ENCODE measurements at places on chromosomes 6 and 20.

GRCh38 chr6:70289299-70289698 is 13.6 kb downstream of the COL9A1 start:
- no peak for DNase-seq

- peak; percentile 81 for DNase-seq
Measured at GRCh38 chr6:143755301-143755744, 77.6 kb downstream of the PHACTR2 start.

DNA sequence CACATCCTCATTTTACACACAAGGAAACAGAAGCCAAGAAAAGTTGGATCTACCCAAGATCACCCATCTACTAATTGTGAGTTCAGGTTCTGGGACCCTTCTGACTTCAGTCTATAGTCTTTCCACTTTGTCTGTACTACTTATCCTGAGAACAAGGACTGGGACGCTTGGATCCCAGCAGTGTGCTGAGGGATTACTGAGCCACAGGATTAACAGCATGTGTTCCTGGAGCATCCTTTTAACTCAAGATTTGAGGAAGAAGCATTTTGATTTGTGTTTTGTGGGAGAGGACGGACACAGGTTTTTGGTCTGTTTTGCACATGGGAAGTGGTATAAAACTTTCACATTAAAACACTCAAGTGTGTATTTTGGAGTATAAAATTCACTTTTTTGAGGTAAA is 4.4 kb downstream of the ENPP4 start:
- no peak for DNase-seq

- DNase-seq: no peak
Measured at GRCh38 chr6:167826230-167826895, 348 bp upstream of the AFDN start.

GRCh38 chr6:38391206-38391605 is 248.5 kb downstream of the BTBD9 start:
- DNase-seq: peak; percentile 58

DNA sequence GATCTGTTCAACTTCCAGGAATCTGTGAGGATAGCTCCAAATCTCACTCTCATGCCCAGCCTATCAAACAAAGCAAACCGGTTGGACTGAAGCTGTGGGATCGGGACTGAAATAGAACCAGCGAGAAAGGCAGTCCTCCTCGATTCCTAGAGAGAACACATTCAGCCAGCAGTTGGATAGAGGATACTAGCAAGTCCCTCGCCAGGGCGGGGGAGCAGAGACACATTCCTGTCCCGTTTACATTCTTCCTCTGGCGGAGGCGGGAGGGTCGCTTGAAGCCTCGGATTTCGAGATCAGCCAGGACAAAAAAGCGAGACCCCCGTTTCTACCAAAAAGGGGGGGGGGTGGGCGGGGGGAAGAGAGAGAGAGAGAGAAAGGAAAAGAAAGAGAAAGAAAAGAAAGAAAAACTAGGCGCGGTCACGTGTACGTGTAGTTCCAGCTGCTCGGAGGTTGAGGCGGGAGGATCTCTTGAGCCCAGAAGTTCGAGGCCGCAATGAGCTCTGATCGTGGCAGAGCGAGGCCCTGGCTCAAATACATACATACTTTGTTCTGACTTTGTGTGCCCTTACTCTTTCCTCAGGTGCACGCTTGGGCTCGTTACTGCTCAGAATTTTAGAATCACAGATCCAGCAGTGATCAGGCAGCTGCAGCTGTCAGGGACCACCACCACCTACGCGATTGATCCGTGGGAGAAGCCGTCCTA is 19.5 kb downstream of the ZNF311 start:
- DNase-seq: peak; percentile 98

- DNase-seq: no peak
Measured at GRCh38 chr6:85429346-85429745, 20.5 kb upstream of the NT5E start.

- DNase-seq: no peak
Measured at GRCh38 chr6:21523652-21524051, 69.9 kb upstream of the SOX4 start.

DNA sequence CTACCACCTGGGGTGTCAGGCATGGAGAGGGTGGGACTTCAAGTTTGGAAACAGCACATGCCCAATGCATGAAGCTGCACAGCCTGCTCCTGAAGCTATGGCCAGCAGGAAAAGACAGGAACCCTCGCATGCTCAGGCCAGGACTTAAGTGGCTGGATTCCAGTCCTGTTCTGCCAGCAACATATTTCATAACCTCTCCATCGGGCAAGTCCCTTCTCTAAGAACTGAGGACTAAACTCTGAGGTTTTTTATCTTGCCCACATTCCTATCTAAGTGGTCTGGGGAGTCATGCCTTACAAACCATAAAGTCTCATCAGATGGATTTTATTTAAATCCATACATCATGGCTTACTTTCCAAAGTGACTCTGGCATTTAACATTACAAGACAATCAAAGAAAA is 27.5 kb upstream of the AGPAT4 start:
- no peak for DNase-seq

GRCh38 chr6:132341646-132342045 is 59.6 kb downstream of the MOXD1 start:
- no peak for DNase-seq

GRCh38 chr6:45513843-45514242 is 136.1 kb upstream of the SUPT3H start:
- DNase-seq: no peak

GRCh38 chr6:158041370-158041769 is 59.7 kb downstream of the SYNJ2 start:
- peak; percentile 53 for DNase-seq

- DNase-seq: no peak
Measured at GRCh38 chr6:35388030-35388429, 45.7 kb downstream of the PPARD start.

- DNase-seq: peak; percentile 56
Measured at GRCh38 chr20:59933849-59934585, 580 bp upstream of the SYCP2 start.

GRCh38 chr6:10309457-10310329 is 105.2 kb downstream of the TFAP2A start:
- DNase-seq: no peak

DNA sequence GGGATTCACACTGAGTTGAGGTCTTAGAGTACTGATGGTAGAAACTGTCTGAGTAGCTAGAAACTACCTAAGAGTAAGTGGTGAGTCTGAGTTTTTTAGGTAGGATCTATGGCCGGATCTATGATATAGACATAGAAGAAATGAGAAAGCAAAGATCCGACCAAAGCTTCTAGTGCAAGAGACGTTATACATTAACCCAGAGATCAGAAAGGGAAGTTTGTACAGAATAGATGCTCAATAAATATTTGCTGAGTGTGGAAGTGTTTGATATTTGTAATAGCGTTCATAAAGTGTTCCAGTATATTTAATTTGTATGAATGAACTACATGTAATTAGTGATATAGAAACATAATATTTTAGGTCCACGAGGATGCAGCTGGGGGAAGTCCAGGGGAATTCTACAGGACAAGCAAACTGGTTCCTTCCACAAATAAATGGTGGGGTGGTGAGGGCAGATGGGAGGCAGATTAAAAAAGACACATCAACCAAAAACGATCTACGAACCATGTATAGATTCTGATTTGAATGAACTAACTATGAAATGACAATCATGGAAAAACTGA is 31.9 kb upstream of the JARID2 start:
- no peak for DNase-seq

DNA sequence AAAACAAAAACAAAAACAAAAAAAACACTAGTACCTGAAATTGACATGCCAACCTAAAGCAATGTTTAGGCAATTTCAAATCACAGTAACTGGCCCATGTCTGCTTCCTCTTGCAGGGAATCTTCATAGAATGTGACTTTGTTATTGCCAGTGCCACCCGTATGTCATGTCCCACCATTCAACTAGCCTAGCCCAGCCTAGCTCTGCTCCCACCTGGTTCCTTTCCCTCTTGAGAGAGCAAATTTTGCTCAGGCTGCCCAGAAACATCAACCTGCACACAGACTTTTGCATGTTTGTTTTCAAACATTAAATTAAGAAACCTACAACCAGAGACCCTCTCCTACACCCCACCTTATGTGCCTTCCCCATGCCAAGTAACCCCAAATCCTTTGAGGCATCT is 124.8 kb upstream of the SLC2A12 start:
- no peak for DNase-seq

DNA sequence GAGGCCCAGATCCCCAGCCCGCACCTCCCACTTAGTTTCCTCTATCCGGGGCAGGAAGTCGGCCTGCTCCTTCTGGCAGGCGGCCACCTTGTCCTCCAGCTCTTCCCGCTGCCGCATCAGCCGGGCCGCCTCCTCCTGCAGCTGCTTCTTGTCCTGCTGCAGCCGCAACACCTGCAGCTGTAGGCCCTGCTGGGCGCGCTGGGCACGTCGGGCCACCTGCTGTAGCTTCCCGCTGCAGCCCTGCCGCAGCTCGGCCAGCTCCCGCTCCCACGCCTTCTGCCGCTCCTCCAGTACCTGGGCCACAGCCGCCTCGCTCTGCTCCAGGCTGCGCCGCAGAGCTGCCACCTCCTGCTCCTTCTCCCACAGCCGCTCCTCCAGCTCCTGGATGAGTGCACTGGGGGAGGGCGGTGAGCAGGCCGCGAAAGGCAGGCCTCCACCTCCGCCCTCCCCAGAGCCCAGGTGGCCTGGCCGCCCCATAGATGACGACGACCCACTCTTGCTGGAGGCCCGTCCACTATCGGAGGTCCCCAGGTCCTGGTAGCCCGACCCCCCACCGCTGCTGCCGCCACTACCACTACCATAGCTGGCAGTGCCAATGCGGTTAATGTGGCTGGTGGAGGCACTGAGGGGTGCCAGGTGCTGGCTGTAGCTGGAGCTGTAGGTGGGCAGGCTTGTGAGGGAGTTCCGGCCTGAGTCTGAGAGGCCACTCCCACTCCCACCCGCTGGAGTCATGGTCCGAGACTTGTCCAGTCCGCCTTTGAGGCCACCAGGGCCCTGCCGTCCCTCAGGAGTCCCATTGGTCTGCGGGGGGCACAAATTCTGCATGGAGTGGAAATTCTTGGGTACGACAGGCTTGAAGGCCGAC is 6.0 kb upstream of the FASTKD5 start:
- DNase-seq: peak; percentile 50

- peak; percentile 46 for DNase-seq
Measured at GRCh38 chr6:109121411-109121810, 26.1 kb downstream of the CEP57L1 start.

DNA sequence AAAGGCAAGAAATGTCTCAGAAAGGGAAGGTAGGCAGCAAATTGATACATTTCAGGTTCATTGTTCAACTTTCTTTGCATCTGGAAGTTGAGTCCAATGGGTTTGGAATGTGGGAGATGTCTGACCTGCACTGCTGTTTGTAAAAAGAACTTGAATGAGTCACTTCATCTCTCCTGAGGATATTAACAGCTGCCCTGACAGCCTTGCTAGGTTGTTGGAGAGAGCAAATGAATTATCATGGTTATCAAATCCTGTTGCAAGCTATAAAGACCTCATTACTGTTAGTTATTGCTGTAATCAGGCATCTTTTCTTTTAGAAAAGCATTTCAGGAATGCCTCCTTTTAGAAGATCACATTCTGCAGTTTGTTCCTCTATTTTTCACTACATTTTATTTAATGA is 23.0 kb upstream of the FLRT3 start:
- no peak for DNase-seq

GRCh38 chr6:53862662-53863462 is 68.1 kb downstream of the LRRC1 start:
- peak; percentile 31 for DNase-seq

- DNase-seq: no peak
Measured at GRCh38 chr20:22999756-23000155, 35.4 kb upstream of the SSTR4 start.

DNA sequence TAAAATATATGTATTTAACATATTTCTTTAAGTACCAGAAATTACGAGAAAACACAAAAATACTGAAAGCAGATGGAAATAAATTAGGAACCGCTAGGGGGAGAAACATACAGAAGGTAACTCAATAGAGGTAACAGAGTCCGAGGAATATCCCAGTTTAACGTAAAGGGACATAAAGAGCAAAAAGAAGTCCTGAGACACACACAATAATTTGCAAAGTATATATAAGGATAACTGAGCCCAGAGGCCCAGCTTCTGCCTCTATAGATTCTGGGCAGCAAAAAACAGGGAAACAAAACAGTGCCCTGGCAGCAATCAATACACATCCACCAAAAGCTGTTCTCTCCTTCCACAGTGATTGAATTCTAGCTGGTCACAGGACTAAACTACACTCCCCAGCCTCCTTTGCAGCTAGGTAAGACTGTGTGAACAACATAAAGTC is 15.1 kb downstream of the TBC1D32 start:
- DNase-seq: peak; percentile 52

DNA sequence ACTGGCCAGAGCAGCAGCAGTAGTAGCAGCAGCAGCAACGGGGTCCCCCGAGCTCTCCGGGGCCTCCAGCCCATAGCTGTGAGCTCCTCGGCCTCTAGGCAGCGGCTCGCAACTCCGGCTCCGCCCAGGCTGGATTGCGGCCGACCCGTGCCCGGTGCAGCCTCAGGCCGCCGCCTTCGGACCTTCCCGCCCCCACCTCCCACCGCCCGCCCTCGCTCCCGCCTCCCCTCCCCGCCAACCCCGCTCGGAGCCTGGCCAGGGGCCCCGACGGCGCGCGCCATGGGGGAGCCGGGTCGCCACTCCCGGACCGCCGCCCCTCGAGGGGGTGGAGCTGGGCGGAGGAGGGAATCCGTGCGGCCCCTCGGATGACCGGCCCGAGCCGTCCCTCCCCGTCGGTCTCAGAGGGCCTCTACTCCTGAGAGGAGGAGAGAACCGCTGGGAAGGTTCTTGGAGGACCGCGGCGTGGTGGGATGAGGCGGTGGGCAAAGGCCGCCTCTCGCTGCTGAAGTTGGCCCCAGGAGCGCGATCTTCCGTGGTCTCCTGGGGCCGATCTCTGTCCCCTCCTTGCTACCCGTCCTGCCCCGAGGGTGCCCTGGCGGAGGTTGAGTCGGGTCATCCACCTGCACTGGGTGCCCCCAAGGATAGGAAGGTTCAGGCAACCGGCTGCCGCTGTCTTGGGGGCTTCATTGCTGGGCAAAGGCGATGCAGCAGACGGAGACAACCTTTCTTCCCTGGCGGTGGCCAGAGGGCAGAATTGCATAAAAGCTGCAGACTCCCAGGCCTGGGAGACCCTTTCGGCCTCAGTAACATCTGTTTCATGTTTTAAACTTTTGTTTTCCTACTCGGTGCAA is at the start of gene ADAM33:
ADAM33 (minus strand) TSS at position 80 of the 851 bp plus-strand sequence; CDS start at position 74, 6 bp downstream.
- DNase-seq: no peak

DNA sequence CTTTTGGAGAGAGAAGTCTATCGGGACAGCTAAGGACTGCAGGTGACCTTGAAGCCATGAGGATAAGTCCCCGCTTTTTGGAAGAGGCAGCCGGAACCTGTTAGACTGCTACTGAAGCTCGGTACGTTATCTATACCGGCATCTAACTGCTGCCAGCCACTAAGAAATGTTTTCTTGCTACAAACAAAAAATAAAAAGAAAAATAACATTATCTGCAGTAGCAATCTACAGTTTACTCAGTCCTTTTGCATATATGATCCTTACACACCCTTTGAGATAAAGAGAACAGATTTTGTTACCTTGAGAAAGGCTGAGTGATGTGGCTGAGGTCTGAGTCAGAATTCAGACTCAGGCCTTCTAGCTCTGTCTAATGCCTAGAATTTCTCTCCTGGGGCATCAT is 314.6 kb downstream of the CDH26 start:
- DNase-seq: no peak

GRCh38 chr6:169857343-169858292 is 106.2 kb downstream of the ERMARD start:
- no peak for DNase-seq

- DNase-seq: no peak
Measured at GRCh38 chr6:138864343-138864890, 68.5 kb downstream of the ECT2L start.
